Psoas muscle (tissue), 8 donors: ENCODE measurements at places on chromosomes 7 and 10.

- DNase-seq: no peak
Observed at GRCh38 chr10:29619241-29619669, 15.5 kb downstream of the SVIL start.

GRCh38 chr10:132281915-132282666 is 25.7 kb downstream of the STK32C start:
- peak; percentile 16 for DNase-seq

DNA sequence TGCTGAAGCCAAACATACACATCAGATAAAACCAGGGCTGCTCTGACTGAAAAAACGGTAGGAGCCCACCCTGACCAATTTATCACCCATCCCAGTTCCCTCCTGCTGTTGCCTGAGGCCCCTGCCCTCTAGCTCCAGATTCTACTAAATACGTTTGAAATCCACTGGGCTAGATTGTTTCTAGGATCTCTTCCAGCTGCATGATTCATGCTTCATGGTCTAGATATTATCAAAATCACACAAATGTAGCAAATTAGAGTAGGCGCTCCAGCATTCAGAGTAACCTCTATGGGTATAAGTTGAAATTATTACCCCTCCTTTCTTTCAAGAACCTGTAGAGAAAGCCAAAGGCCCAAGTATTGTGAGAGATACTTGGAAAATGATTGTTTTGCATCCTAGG is 151.2 kb upstream of the FAM13C start:
- DNase-seq: no peak

GRCh38 chr10:85235258-85235657 is 906.9 kb downstream of the CCSER2 start:
- DNase-seq: no peak

- no peak for DNase-seq
Observed at GRCh38 chr10:12465385-12466136, 116.2 kb downstream of the CAMK1D start.

DNA sequence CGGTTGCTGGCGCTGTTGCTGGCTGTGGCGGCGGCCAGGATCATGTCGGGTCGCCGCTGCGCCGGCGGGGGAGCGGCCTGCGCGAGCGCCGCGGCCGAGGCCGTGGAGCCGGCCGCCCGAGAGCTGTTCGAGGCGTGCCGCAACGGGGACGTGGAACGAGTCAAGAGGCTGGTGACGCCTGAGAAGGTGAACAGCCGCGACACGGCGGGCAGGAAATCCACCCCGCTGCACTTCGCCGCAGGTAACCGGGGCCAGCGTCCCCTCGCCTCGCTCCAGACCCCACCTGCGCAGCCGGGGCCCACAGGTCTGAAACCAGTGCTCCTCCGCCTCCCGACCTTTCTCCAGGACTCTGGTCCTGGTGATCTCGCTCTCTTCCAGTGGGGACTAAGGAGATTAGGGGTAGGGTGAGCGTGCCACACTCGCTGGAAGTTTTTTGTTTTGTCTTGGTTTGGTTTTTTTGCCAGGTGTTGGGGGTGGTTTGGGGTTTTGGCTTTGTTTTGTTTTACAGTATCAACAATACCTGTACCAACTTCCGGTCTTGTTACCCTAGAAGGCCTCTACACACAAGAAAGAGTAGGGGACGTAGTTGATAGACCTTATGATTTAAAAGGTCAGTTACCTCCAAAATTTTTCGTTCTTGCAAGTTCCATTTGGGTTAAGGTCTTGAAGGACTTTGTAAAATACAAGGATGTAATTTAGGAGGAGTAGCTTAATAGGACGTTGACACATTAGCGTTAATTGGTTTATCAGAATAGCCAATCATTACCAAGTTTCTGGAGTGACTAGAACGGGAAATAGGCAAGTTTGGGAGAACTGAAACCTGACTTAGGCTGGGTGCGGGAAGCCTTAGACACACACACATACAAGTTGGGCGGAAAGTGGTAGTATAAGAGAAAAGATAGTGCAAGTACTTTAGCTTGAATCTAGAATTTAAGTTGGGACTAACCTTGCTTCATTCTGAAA is 704 bp downstream of the TNKS2 start:
- no peak for DNase-seq

DNA sequence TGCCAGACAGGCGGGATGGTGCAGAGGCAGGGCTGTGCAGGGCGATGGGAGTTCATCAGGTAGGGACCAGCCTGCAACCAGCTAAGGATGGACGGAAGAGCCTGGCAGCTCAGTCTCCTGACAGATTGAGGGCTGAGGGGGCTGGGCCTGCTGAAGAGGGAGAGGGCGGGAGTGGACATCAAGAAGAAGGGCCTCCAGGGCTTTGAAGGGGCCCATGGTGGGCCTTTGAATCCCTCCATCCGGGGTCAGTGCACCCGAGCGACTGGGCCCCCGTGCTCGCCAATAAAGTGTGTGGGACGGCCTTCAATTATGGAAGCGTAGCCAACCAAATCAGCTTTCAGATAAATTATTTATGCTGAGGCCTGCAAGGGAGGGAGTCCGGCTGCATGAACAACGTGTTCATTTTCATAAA is 431.2 kb downstream of the RPS24 start:
- DNase-seq: no peak

- DNase-seq: no peak
Observed at GRCh38 chr10:8439040-8439439, 384.6 kb downstream of the GATA3 start.

GRCh38 chr10:118952493-118953295 is 76.8 kb upstream of the NANOS1 start:
- DNase-seq: no peak

GRCh38 chr10:79310911-79311573 is 36.2 kb upstream of the PPIF start:
- DNase-seq: peak; percentile 53

DNA sequence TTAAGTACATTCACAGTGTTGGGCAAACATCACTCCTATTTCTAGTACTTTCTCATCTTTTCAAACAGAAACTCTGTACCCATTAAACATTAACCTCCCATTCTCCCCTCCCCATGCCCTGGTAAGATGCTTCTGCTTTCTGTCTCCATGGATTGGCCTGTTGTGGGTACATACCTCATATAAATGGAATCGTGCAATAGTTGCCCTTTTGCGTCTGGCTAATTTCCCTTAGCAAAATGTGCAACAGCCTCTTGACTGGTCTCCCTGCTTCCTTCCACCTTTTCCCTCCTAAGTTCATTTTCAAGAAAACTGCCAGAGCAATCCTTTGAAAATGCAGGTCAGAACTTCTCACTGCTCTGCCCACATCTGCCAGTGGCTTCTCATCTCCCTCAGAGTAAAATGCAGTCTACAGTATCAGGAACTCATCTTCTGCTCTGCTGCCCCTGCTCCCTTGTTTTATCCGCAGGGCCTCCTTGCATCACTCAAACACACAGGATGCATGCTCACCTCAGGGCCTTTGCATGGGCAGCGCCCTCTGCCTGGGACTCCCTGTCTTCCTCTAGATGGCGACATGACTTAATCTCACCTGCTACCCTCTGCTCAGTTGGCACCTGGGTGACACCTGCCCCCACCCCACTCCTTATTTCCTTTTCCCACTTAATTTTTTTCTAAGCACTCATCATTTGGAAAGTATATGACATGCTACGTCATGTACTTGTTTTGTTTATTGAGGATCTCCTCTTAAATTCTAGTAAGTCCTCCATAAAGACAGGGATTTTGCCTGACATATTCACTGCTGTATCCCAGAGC is 44.3 kb upstream of the ECHDC3 start:
- no peak for DNase-seq

- no peak for DNase-seq
Observed at GRCh38 chr7:113247198-113247597, 128.8 kb upstream of the SMIM30 start.

- no peak for DNase-seq
Observed at GRCh38 chr7:87874066-87874465, 2.1 kb downstream of the SLC25A40 start.

GRCh38 chr10:92042541-92042940 is 119.0 kb downstream of the BTAF1 start:
- DNase-seq: no peak

- no peak for DNase-seq
Observed at GRCh38 chr7:6007386-6007785, 1.5 kb downstream of the PMS2 start.

- no peak for DNase-seq
Observed at GRCh38 chr7:40213856-40214255, 79.1 kb downstream of the SUGCT start.

GRCh38 chr7:151688236-151688780 is 168.6 kb upstream of the RHEB start:
- DNase-seq: no peak

GRCh38 chr7:71488308-71488707 is 356.4 kb downstream of the GALNT17 start:
- DNase-seq: no peak

DNA sequence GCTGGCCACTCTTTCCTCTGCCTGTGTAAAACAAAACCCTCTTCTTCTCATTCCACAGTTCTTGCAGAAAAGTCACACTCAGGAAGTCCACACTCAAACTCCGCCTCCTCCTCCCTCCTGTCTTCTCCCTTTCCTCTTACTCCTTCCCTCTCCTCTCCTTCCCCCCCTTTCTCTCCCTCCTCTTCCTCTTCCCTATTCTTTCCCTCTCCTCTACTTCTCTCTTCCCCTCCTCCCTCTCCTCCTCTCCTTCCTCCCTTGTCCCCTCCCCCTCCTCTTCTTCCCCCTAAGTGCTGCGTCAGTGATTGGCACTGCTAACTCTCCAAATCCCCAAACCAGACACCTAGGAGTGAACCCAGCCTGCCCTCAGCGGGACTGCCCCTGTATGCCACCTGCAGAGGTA is 67.0 kb downstream of the ZNF467 start:
- DNase-seq: no peak

- DNase-seq: no peak
Observed at GRCh38 chr10:126959431-126959830, 54.2 kb downstream of the DOCK1 start.

DNA sequence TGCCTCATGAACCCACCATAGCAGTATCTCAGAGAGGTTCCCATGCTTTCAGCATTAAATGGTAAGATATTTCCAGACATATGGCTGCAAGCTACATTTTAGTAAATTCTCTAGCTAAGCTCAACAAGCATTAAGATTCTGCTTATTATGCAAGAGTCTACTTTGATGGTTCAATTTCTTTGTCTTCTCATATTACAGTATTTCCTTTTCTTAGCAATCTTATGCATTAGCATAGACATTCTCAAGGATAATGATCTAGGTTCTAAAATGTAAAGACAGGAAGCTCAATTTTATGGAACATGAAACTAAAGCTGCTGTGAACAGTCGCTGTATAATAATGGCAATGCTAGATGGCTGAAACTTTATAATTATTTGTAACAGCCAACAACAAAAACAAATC is 39.2 kb downstream of the MEOX2 start:
- DNase-seq: no peak

- DNase-seq: no peak
Observed at GRCh38 chr10:49363309-49364031, 32.4 kb downstream of the DRGX start.

GRCh38 chr10:127193125-127193524 is 3.3 kb downstream of the INSYN2A start:
- DNase-seq: no peak

GRCh38 chr7:97021747-97022490 is 2.7 kb downstream of the DLX5 start:
- no peak for DNase-seq

- no peak for DNase-seq
Observed at GRCh38 chr7:95840953-95841950, 68.9 kb downstream of the DYNC1I1 start.

DNA sequence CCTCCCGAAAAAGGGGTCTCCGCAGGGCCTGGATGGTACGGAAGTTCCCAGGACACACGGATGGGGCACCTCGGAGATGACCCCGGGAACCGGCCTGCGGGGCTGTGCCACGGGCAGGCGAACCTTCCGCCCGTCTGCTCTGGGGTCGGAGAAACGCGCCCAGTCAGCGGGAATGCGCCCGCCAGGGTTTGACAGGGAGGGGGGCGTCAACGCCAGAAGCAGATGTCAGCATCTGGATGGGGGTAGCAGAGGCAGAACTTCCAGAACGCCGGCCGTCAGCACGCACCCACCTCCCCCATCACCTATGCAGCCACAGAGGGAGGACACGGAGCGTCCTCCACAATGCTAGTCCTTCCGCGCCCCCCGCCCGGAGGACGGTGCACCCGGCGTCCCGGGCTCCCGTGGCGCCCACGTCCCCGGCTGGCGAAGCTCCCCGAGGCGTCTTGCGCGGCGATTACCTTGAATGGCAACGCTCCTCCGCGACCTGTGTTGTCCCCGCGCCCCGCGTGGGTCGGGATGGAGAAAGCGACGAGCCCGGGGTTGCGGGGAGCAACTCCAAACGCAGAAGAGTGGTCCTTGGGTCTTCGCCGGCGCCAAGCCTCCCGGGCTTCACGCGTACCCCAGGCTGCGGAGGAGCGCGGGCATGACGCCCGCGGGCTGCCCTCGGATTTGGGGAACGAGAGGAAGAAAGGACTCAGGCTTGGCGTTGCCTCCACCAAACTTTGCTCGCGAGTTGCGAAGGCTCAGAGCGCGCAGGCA is 561 bp downstream of the FGFR2 start:
- peak; percentile 28 for DNase-seq

- DNase-seq: no peak
Observed at GRCh38 chr10:4719036-4719435, 107.0 kb upstream of the AKR1E2 start.

DNA sequence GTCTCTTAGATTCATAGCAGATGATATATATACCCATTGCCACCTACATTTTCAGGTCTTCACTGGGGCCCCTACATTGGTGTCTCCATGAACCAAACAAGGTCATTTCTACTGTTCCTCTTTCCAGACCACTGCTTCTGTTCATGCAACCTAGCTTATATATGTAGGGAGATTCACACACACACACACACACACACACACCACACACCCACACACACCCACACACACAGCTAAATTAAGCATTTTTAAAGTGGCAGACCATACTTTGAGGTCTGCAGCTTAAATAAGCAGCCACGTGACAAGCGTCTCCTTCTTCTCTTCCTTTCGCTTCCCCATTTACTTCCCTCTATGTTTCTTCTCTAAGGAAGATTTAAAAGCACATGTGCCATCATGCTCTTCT is 70.0 kb upstream of the CC2D2B start:
- DNase-seq: no peak

DNA sequence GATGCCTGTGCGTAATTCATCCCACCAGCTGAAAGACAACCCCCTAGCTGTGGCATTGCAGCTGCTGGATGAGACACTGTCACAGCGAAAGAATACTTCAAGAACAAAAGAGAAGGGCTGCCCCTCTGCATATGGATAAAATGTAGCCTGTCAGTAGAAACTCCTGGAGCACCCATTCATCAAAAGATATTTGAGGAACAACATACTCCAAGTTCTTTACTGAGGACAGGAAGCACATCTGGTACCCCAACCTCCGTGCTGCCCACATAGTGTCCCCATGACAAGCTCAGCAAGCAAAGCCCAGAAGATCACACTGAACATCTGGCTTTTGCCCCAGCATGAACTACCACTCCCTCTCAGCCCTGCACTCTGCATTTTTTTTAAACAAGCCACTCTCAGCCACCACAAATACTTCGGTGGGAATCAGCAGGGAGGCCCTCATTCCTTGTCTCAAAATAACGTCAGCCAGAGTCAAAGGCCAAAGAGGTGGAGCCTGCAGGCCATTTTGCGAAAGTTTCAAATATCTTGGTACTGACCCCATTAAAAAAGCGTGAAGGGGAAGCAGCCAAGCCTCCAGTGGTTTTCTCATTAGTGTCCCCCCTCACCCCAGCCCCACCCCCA is 1.7 kb downstream of the CREB3L2 start:
- DNase-seq: peak; percentile 47

GRCh38 chr10:35236739-35237138 is 99.6 kb upstream of the CCNY start:
- DNase-seq: no peak
